ENCODE measurements at places on chromosomes 3 and 15. TPM values are rescaled to one million over a fixed set of nuclear protein-coding genes. Genes with fewer than 3 reads are reported as not detected.

The GUCA1C gene
- total RNA-seq = not detected

The SLC28A1 gene
- total RNA-seq = not detected

The GNAT1 gene
- not detected for total RNA-seq

The CIDEC gene
- not detected for total RNA-seq

The GABRG3 gene
- not detected for total RNA-seq

The ERC2 gene
- total RNA-seq = 0.19 TPM

The CHDH gene
- 0.06 TPM for total RNA-seq

All from glomerular endothelial cell (primary cell).